Kidney epithelial cell (primary cell): ENCODE measurements at places on chromosomes 6 and 20.

GRCh38 chr20:20795119-20795518 lies 82.7 kb upstream of the RALGAPA2 start:
- DNase-seq, result no peak

DNA sequence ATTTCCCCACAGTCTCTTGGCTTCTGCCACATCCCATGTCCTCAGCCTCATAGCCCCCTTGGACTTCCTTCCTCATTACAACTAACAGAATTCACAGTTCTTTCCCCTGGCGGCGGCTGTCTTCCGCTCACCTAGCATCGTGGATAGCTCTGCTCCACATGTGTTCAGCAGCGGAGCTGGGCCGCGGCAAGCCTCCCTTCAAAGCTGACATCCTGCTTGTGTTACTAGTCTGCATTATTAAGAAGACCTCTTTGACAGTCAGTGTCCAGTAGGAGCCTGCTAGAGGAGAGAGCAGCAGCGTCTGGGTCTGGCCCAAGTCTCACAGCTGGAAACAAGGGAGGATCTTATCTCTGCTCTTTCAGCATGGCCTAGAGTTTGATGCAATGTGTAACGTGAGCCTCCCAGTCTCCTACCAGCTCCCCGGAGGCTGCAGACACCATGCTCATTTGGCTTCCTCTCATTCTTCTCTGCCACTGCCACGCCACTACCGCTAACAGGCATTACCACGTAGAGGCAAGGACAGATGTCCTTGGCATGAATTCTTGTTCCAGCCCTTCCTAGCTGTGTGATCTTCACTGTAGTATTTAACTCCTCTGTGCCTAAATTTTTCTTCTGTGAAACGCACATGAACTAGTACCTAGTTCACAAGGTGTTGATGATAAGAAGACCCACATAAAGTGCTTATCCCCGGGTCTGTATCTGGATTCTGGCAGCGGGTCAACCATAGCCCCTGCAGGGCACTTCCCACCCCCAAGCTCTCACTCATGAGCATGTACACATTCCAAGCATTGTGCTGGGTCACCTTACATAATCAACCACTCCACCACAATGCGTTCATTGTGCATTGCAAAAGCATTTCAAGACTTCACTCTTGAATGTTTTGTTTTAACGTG lies 107.1 kb upstream of the BACH2 start:
- DNase-seq, result peak; percentile 38

GRCh38 chr20:36344517-36345132 lies 38.5 kb downstream of the DLGAP4 start:
- peak; percentile 9 for DNase-seq

GRCh38 chr6:1435806-1436205 lies 46.4 kb downstream of the FOXF2 start:
- no peak for DNase-seq

GRCh38 chr6:145428706-145429105 lies 306.6 kb downstream of the EPM2A start:
- DNase-seq, result no peak

- no peak for DNase-seq
Observed at GRCh38 chr6:14861491-14861943, 384.4 kb upstream of the JARID2 start.

GRCh38 chr20:17889226-17889625 lies 79.4 kb downstream of the SNX5 start:
- no peak for DNase-seq

DNA sequence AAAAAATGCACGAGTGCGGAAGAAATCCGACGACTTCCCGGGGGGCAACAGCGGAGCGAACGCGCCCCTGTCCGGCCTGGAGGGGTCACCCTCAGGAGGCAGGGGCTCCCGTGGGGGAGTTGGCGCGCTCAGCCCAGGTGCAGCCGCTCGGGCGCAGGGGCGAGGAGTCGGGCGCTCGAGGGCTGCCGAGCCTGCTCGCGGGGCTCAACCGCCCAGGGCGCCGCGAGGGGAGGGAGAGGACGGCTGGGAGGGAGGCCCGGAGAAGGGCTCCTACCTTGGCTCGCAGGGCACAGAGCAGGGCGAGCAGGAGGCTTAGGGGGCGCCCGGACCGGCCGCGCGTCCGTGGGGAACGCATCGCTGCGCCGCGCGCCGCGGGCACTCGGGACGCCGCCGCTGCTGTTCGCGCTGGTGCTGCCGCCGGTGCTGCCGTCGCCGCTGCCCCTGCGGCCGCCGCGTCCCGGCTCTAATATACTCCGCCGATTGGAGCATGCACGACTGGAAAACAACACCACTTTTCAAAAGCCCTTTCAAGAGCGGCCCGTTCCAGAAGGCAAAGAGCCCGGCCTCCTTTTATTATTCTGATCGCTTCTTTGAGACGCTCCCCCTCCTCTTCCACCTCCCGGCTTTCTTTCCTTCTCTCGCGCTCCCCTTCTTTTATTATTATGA lies 490 bp downstream of the JAG1 start:
- no peak for DNase-seq

- DNase-seq, result no peak
Observed at GRCh38 chr6:74117113-74117512, 421.1 kb downstream of the CD109 start.

- no peak for DNase-seq
Observed at GRCh38 chr20:10478930-10479329, 43.8 kb downstream of the SLX4IP start.

GRCh38 chr6:152636021-152636608 lies 1.0 kb downstream of the SYNE1 start:
- DNase-seq, result no peak

DNA sequence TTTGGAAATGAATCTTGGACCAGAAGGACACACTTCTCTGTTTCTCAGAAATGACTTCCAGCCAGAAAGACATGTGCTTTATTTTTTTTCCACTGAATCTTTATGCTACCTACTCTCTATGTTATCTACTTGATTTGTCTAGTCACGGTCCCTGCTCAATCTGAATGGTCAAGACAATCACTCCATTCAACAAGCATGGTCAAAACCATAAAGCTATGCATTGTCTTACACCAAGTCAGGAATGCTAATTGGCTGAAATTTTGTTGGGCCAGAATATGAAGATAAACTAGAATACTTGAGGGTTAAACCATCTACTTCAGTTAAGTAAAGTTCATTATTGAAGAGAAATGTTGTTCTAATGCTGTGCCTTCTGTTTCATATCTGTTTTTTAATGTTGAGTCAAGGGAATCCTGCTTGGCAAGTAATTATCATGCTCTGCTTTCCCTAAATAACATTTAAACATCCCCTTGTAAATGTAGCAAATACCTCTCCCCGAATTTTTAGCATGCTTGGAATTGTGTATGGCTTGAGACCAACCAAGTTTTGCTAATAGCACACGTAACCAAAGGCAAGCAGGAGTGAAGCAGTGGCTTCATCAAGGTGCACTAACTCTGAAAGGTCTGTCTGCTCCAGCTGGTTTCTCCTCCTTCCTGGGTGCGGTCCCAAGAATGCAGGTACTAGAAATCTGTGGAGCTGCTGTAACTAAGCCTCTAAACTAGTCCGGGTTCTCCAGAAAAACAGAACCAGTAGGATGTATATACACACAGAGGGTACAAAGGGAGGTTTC lies 190.3 kb upstream of the CDYL start:
- no peak for DNase-seq

DNA sequence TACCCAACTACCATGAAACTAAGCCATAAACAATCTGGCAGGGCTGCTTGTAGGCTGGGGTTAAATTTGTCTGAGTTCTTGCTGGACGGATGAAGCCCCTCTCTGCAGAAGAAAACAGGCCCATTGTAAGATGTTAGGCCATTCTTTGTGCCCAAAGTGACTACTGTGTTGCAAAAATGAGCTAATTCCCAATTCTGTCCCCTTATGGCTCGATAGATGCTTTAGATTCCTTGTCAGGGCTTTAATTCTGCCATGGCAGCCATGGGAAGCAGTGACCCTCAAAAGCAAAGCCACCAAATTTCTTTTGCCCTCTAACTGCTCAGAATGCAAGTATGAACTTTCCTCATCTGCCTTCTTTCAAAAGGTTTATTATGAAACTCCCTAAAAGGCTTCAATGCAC lies 45.2 kb downstream of the LAMA4 start:
- no peak for DNase-seq

DNA sequence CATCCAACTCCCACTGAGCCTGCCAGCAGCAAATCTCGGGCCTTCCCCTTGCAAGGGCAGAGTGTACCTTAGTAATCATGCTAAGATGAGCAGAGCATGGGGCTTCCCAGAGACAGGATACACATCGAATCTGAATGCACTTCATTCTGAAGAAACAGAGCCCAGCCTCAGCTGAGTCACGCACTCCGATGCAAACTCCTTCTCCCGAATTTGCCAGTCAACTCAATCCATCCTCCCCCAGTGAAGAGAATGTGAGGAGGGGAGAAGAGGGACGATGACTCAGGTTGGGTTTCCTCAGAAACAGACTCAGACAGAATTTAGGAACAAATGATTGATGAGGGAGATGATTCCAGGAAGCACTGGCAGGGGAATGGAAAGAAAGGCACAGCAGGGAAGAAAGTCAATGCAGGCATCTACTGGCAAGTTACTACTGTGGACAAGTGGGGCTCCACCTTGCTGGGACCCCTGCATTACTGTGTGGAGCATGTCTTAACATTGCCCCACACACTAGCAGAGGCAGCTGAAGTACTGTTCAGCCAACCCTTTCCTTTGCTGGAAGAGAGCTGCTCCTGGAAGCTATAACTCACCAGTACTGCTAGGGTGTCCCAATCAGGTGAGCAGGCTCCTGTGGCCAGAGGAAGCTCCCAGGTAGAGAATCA lies 251.6 kb downstream of the ADGB start:
- DNase-seq, result peak; percentile 62

DNA sequence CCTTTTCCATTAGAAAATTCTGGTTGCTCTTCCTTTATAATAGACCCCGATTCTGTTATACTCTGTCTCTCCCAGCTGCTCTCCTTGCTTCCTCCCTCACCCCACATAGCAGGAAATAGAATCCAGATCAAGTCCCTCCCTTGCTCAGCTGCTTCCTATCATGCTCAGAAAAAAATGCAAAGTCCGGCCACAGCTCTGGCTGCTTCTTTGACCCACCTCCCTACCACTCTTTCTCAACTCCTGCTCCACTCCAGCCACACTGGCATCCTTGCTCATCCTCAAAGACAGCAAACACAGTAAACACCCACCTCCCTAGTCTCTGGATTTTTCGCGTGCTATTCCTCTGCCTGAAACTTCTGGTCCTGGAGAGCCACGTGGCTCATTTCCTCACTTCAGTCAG lies 9.1 kb upstream of the SLC22A16 start:
- no peak for DNase-seq

DNA sequence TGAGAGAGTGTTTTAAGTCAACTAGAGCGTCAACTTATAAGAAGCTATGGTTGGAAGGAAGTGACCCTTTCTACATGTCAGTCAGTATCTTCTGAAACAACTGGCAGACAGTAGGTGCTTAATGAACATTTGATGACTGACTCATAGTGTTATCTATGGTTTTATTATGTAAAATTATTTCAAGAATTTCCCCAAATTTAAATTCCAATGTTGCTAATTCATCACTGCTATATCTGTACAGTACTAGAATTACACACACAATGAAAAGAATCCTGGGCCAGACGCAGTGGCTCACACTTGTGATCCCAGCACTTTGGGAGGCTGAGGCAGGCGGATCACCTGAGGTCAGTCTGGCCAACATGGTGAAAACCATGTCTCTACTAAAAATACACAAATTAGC lies 721.4 kb upstream of the FLRT3 start:
- no peak for DNase-seq

GRCh38 chr6:8175046-8175777 lies 72.9 kb upstream of the EEF1E1 start:
- no peak for DNase-seq

- no peak for DNase-seq
Observed at GRCh38 chr6:158647501-158647900, 2.4 kb upstream of the SYTL3 start.

DNA sequence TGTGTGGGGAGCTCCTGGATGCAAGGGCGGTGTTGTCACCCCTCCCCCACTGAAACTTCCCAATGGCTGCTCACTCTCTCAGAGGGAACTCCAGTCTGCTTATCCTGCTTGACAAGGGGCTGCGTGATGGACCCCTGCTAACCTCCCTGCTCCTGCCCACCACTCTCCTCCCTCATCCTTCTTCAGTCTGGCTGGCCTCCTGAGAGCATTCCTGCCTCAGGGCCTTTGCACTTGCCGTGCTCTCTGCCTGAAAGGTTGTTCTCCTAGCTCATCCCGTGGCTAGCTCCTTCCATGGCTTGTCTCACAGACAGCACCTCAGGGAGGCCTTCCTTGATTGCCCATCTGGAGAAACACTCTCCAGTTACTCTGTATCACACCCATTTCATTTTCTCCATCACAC lies 73.9 kb upstream of the ZNFX1 start:
- DNase-seq, result no peak

- peak; percentile 16 for DNase-seq
Observed at GRCh38 chr20:63740627-63741353, 1.2 kb downstream of the SLC2A4RG start.

DNA sequence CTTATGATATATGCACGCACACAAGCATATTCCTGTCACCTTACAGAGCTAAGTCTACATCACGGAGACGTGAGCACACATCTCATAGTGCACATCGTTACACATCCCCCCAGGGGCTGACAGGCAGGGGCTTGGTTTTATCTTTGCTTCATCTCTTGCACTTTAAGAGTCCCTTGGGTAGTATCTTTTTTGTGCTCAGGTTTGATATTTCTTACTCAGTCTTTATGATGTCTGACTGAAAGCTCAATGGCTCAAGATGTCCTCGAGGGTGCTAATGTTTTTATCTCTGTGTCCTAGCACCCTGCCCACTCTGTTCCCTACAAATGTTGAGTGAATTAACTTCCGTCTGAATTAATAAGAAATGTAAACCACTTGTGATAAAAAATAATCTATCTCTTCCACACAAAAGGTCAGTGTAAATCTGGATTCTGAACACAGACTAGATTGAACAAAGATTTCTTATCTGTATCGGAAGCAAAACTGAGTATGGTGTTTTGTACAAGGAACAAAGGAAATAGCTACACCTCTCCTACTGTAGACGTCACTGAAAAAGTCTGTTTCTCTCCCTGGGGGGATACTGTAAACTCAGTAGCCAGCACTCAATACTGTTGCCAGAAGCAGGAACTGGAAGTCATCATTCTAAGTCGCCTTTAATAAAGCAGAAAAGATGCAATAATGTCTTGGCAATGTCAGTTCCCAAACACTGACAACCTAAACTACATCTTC lies 195.1 kb downstream of the PRKN start:
- DNase-seq, result no peak

DNA sequence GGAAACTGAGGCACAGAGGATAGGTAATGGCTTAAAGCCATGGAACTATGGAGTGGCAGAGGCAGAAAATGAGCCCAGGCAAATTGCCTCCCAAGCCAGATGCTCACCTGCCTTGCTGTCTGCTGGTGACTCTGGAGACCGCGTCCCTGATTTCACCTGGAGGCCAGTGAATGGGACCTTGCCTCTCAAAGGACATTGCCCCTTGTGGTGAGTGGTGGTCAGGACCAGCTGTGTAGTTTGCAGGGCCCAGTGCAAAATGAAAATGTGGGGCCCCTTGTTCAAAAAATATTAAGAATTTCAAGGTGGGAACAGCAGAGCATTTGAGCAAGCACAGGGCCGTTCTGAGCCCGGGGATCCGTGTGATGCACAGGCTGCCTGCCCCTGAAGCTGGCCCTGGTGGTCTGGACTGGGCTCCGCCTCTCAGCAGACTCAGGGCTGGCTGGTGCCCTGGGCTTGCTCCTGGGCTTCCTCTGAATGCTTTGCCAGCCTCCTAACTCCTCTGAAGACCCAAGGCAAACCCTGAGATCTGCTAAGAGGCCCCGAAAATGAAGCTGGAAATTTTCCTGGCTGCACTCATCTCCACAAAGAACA lies 19.8 kb upstream of the KCNG1 start:
- DNase-seq, result no peak
